ENCODE measurements at places on chromosomes 6 and 20.

GRCh38 chr6:113127786-113128419 lies 729.2 kb upstream of the MARCKS start:
- DNase-seq: no peak

DNA sequence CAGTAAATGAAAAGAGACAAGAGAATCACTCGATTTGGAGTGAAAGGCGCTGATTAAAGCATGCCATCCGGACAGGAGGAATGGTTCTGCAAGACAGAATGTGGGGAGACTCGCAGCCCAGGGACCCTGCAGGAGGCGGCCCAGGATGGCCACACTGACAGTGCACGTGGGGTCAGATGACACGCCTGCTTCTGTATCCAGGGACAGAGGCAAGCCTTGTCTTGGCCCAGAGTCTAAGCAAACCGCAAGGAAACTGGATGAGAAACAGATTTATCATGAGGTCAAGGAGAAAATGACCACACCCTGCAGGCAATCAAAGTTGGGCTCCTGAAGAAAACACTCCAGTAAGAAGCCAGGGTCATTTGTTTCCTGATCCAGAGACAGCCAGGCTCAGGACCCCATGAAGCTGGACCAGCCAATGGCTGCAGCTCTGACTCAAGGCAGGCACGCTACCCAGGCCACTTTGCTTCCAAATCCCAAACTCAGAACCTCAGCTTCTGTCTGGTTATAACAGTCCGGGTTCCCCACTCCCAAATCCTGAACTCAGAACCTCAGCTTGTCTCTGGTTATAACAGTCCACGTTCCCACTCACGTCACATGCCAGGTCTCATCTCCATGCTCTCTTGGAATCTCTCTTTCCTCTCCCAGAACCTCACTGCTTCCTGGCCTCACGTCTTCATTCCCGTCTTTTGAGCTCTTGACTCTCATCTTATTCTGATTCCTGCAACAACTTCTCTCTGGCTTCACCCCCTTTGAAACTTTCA lies 144.9 kb upstream of the THBS2 start:
- DNase-seq: no peak

- DNase-seq: no peak
Observed at GRCh38 chr6:42313941-42314570, 96.4 kb upstream of the MRPS10 start.

DNA sequence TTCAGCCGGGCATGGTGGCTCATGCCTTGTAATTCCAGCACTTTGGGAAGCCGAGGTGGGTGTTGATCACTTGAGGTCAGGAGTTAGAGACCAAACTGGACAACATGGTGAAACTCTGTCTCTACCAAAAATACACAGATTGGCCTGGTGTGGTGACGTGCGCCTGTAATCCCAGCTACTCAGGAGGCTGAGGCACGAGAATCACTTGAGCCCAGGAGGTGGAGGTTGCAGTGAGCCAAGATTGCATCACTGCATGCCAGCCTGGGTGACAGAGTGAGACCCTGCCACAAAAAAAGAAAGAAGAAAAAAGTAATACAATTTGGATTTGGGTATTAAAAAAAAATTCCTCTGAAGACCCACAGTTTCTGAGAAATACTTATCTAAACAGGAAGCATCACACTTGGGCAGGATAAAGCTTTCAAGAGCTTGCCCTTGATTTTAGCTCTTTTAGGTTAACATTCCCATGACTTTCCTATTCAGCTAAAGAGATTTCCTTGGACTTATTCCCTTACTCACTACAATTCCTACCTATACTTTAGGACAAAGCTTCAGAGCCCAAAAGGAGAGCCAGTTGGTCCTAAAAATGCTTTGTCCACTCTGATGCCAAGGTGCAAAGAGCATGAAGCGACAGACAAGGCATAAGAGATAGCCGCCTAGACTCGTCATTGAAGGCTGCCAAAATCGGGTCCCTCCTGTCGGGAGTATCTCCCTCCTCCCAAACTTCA lies 1.9 kb downstream of the ELOVL2 start:
- no peak for DNase-seq

- no peak for DNase-seq
Observed at GRCh38 chr20:18650224-18650623, 62.4 kb downstream of the DTD1 start.

GRCh38 chr6:128511506-128511905 lies 8.9 kb downstream of the PTPRK start:
- no peak for DNase-seq

- no peak for DNase-seq
Observed at GRCh38 chr20:57654363-57654997, 34.3 kb upstream of the ZBP1 start.

GRCh38 chr20:3874194-3874844 lies 14.9 kb upstream of the PANK2 start:
- DNase-seq: no peak
